ENCODE measurements at places on chromosomes 1 and 21.

- DNase-seq, result no peak
Measured at GRCh38 chr21:45167796-45168222, 93.4 kb downstream of the ADARB1 start.

- peak; percentile 71 for DNase-seq
Measured at GRCh38 chr1:26110731-26111529, 694 bp upstream of the PDIK1L start.

DNA sequence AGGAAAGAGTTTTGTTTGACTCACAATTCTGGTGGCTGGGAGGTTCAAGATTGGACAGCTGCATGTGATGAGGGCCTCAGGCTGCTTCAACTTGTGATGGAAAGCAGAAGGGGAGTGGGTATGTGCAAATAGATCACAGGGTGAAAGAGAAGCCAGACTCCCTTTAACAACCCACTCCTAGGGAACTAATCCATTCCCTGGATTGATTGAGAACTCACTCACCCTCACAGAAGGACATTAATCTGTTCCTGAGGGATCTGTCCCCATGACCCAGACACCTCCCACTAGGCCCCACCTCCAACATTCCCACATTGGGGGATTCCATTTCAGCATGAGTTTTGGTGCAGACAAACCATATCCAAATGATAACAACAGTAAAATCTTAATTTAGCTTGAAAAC is 25.6 kb downstream of the UBE2T start:
- no peak for DNase-seq

DNA sequence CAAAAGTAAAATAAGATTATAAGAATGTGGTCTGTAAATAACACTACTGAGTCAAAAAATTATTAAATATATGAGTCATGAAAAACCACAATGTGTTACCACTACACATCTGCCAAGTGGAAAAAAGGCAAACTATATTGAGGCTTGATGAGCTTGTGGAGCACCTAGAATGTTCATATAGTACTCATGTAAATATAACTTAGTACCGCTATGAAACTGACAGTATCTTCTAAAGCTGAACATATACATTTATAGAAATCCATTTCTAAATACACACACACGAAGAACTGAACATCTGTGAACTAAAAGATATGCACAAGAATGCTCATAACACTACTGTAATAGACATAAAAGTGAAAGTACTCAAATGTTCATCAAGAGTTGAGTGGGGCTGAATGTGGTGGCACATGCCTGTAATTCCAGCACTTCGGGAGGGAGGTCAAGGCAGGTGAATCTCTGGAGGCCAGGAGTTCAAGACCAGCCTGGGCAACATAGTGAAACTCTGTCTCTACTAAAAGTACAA is 18.5 kb upstream of the GBP3 start:
- DNase-seq, result no peak

GRCh38 chr1:161082996-161083747 is 6.2 kb downstream of the NECTIN4 start:
- peak; percentile 52 for DNase-seq

- no peak for DNase-seq
Measured at GRCh38 chr1:60558236-60558635, 484.7 kb upstream of the C1orf87 start.

- DNase-seq, result no peak
Measured at GRCh38 chr1:82177192-82177591, 376.5 kb downstream of the ADGRL2 start.
